ENCODE measurements at places on chromosomes 6 and 20.

DNA sequence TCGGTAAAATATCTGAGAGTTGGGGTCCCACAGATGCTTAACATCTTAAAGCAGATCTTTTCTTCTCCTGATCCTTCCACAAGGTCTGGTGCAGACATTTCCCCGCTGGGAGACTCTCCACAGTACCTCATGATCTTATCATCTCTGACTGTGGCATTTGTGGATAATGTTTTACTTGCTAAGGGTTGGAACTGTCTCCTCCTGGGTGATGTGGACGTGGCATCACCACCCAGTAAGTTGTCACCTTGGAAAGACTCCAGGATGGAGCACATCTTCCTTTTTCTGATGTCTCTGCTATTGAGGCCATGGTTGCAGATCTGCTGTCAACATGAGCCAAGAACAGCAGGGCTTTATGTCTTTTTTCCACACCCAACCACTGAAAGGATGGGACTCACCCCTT, 42.0 kb upstream of the FANCE start:
- no peak for DNase-seq

DNA sequence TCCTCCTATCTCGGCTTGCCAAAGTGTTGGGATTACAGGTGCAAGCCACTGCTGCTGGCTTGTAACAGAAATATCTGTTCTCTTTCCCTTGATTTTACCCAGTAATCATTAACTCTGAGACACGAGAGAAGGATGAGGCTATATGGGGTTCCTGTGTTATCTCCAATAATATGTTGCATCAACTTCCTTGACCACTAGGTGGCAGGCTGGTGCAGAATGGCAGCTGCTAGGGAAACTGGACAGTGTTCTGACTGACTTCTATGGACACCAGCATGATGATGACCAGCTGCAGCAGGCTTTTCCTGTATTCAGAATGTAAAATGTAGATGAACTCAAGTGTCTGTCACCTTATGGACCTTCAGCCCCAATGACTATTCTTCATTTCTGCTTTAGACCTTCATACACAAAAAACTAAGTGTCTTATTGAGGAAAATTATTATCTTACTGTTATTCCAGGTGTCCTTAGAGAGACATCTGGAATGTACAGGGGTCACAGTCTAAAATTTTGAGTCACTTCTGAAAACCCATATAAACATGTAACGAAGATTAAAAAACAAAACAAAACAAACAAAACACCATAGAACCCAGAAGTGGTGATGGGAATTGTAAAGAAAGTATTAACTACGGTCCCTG, 20.4 kb upstream of the CD109 start:
- peak; percentile 84 for DNase-seq

GRCh38 chr20:13855613-13856012, 70.8 kb downstream of the NDUFAF5 start:
- no peak for DNase-seq

DNA sequence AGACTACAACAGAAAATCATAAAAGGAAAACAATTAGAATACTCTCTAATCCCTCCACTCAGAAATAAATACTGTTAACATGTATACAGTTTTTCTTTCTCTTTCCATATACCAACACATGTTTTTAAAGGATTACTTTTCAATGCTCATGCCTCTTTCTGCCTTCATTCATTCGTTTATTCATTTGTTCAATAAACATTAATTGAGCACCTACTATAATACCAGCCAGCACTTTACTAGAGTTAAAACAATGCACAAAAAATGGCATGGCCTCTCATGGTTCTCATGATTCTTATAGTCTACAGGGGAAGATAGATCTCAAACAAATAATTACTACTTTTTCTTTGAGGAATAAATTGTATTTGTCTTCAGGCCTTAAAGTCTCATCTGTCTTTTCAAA, 70.3 kb upstream of the RIPOR2 start:
- DNase-seq = no peak

DNA sequence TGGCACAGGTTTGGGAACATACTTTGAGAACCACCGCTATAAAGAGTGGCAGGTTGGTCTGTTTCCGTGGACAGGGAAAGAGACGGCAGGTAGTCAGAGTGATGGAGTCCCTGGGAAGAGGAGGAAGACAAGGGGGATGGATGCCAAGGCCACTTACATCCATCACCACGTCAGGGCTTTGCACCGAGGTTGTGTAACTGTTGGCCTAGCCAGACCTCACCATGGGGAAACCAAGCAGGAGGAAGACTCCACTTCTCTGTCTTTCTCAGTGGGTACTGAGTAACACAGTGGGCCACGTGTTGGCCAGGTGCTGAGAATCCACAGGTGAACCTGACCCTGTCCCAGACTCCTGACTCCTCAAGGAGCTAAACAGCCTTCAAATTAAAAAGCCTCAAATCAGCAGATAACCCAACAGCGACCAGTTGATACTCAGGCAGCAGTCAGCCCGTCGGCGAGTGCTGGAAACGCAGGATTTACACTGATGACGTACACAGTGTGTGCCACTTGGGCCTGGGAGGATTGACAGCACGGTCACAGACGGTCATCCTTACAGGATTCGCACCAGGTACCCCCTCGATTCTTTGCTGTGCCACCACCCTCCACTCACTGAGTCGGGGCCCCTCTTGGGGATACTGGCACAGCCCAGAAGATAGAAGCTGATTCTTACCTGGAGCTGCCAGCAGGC, 134.6 kb upstream of the SNX9 start:
- DNase-seq = no peak

DNA sequence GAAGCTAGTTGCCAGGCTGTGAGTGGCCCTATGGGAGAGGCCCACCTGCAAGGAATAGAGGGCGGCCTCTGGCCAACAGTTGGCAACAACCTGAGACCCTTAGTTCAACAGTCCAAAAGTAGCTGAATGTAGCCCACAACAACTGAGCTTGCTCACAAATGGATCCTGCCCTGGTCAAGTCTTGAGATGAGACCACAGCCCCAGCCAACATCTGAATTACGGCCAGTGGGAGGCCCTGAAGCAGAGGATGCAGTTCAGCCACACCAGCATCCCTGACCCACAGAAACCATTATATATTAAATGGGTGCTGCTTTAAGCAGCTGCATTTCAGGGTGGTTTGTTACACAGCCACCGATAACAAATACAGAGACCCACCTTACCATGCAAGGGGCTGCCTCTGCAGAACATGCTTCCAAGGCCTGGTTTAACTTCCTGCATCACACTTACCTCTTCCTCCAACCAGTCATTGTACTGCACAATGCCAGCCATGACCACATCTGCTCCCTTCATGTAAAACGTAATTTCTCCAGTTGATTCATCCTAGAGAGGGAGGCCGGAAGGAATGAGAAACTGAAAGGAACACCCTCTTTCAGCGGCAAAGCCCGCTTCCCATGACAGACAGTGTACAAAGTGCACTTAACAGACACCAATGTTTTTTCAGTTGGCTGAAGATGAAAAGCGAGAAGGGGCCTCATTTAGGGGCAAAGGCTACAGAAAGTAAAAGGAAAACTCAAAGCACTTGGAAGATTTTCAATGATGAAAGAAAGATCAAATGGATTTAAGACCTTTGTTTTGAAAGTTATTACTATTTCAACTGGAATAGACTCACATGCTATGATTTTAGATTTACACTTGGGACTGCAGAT, 86.2 kb upstream of the NFATC2 start:
- DNase-seq = peak; percentile 59

GRCh38 chr6:166490671-166491500, 95.6 kb downstream of the RAMACL start:
- no peak for DNase-seq

DNA sequence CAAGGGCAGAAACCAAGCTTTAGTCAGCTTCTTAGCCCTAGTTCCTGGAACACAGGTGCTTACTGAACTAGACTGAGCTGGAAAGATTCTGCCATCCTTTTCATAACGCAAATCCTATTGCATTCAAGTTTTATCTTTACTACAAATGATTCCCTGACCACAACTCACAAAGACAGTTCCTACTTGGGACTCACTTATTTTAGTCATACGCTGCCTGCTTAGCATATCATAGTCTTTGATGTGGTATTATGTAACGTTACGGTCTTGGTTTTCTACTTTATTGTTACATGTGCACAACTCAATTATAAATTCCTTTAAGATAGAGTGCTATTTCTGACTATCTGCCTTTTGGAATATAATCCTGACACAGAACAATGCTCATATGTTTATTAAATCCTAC, 59.1 kb downstream of the BLOC1S5 start:
- no peak for DNase-seq

DNA sequence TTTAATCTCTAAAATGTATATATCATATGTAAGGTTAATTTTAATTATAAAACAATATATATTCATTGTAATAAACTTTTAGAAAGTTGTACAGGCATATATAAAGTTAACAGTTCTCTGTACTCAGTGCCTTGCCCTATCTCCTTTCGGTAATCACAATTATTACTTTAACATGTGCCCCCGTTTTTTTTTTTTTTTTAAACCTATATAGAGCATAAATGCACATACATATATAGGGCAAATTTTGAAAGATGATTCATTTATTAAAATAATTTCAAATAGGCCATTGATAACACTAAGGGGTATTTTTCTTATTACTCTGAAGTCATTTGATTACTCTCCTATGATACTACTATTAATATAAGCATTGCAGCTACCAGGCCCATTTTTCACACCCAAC, 1.9 kb downstream of the ASF1A start:
- no peak for DNase-seq

- DNase-seq = peak; percentile 16
Observed at GRCh38 chr6:135811644-135812526, 39.6 kb upstream of the PDE7B start.

GRCh38 chr20:32574296-32575226, 10.6 kb downstream of the NOL4L start:
- DNase-seq = peak; percentile 85

- no peak for DNase-seq
Observed at GRCh38 chr6:41377071-41377470, 41.7 kb downstream of the NCR2 start.
